ENCODE measurements at places on chromosomes 7 and 10. TPM values are rescaled to one million over a fixed set of nuclear protein-coding genes. Genes with fewer than 3 reads are reported as not detected.

DNA sequence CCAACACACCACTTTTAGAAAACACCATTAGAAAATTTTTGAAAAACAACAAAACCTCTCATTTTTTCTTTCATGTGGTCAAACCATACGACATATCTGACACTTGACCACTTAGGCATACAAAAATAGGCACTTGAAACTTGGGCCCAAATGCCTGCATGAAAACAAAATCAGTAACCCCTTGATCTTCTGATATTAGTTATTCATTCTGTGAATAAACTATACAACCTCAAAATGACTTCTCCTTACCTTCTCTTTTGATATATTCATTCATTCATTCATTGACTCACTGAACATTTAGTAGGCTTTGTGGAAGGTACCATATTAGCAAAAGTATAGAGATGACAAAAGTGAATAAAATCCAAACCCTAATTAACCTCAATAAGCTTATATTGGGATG lies 26.4 kb downstream of the ITGB1 start:
- H3K4me1 ChIP-seq = peaks cover 8% of the 10 kb centered on the region
- no peak for DNase-seq
- peaks cover 33% of the 10 kb centered on the region for H3K36me3 ChIP-seq
- H3K27ac ChIP-seq = no peak overlapping the region
- no peak overlapping the region for H3K4me3 ChIP-seq

DNA sequence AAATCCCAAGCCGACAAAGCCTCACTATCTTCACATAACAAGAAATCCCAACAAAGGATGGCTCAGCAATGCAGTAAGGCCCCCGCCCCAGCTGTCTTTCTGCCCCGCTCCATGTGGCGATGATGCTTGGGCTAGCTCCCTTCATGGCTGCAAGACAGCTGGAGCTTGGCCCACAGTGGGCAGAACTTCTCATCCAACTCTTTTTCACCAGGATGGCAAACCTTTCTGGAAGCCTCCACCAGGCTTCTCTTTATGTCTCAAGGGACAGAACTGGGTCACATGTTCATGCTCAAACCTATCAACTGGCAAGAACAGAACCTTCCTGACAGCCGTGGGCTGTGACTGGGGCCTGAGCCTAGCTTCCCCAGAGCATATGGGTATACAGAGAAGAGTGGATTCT lies 260.5 kb upstream of the MKLN1 start:
- peak overlapping the region; percentile 78 for H3K27ac ChIP-seq
- H3K27me3 ChIP-seq = no peaks in the 10 kb centered on the region
- no peak for DNase-seq
- H3K4me3 ChIP-seq = no peak overlapping the region
- peaks cover 73% of the 10 kb centered on the region for H3K4me1 ChIP-seq
- H3K36me3 ChIP-seq = peaks cover 15% of the 10 kb centered on the region

DNA sequence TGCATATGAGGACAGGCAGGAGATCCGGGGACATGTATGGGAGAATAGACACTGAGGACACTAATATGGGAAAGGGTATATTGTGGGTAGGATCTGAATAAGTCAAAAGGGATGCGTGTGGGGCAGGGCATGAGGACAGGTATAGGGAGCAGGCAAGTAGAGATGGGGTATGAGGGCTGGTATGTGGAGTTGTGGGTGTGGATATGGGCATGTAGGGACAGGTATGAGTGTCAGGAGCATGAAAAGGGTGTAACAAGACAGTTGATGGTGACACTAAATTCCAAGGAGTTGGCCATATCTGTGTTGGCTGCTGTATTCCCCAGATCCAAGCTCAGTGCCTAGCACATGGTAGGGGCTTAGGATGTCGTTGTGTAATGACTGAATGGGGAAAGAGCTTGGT lies 84.4 kb upstream of the PAX2 start:
- no peak overlapping the region for H3K4me3 ChIP-seq
- H3K27ac ChIP-seq = no peak overlapping the region

MINDY4 gene
- 1.3 TPM for total RNA-seq

UNC5B gene
- total RNA-seq = 0.07 TPM

MACC1 gene
- total RNA-seq = 0.38 TPM

Data from activated CD8-positive, alpha-beta T cell treated with anti-CD3 and anti-CD28 coated beads for 36 hours (primary cell).